Right renal cortex interstitium (tissue), 3 donors: ENCODE measurements at places on chromosomes 11 and 22. TPM values are rescaled to one million over a fixed set of nuclear protein-coding genes. Genes with fewer than 3 reads are reported as not detected.

DNA sequence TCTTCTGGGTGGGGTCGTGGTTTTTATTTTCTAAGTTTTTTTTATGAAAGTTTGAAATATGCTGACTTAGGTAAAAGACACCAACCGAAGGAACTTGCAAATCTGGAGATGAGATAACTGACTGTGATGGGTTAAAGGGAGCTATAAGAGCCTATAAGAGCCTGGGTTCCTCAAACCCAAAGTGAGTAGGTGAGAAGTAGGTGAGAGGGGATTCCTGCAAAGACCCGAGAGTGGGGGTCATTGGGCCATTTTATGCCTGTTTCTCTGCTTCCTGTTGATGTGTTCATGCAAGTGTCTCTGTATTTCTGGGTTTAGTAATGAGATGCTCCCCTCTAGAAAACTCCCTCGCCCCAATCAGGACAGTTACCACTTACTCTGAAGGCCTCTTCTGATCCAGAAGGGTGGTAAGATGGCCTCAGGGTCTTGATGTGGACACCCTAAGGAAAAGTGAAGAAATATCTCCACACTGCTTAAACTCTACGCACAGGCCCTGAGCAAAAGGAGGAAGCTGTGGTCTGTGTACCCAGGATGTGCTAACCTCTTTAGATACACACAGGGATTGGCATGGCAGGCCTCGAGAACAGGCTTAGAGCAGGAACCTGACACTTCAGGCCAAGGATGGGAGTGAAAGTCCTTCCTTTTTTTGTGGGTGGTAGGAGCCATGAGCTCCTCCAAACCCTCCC, 1.8 kb downstream of the FLI1 start:
- DNase-seq, result no peak

DNA sequence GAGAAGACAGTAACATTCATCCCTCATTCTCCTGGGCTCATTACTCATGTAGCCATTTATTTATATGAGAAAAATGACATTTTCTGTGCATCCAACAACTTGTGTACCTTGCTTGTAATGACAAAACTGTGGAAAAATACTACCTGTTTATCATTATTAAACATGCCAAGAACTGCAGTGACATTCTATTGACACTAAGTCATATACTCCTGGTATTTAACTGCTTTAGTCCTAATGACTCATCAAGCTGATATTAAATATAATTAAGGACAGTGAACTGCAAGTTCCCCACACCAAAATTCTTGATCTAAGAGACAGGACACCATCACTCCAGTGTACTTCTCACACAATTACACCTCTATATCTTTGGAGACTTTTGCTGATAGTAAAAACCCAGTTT, 1328.7 kb upstream of the RAG2 start:
- DNase-seq, result no peak

DNA sequence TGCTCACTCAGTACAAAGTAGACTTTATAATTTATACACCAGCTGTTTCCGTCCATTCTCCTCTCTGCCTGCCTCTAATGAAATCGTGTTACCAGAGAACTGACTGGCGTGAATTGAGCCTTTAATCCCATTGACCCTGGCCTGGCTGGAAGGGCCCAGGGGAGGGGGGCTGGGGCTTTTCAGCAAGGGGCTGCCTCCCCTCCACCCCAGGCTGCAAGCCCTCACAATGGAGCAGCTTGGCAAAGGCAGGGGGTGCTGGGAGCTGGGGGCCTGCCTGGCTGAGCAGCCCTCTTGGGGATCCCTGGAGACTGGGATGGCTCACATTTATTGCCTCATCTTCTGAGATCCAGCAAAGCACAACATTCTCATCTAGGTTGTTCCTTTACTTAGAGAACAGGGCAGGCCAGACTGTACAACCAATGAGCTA, 25.8 kb upstream of the LMO1 start:
- no peak for DNase-seq

- no peak for DNase-seq
Measured at GRCh38 chr22:40654522-40655167, 18.1 kb upstream of the MRTFA start.

DNA sequence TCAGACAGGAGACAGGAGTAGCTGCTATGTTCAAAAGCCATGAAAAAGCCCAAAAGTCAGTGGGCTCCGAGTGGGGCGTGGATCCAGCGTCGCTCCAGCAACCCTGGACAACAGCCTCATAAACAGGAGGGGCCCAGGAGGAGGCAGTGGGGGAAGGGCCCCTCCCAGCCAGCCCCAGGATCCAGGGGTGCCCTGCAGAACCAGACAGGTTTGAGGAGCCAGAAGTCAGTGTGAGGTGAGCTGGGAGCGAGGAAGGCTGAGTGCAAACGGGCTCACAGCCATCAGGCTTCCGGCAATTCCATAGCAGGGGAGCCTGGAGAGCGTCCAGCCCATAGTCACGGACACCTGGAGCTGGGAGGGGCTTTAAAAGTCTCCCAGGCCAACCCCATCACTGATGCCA, 217.7 kb downstream of the MN1 start:
- no peak for DNase-seq

The TREH gene
- 1.8 TPM for polyA plus RNA-seq

The BAD gene
- polyA plus RNA-seq, result 33.6 TPM

- DNase-seq, result no peak
Measured at GRCh38 chr11:37442576-37442975, 844.5 kb upstream of the RAG2 start.

DNA sequence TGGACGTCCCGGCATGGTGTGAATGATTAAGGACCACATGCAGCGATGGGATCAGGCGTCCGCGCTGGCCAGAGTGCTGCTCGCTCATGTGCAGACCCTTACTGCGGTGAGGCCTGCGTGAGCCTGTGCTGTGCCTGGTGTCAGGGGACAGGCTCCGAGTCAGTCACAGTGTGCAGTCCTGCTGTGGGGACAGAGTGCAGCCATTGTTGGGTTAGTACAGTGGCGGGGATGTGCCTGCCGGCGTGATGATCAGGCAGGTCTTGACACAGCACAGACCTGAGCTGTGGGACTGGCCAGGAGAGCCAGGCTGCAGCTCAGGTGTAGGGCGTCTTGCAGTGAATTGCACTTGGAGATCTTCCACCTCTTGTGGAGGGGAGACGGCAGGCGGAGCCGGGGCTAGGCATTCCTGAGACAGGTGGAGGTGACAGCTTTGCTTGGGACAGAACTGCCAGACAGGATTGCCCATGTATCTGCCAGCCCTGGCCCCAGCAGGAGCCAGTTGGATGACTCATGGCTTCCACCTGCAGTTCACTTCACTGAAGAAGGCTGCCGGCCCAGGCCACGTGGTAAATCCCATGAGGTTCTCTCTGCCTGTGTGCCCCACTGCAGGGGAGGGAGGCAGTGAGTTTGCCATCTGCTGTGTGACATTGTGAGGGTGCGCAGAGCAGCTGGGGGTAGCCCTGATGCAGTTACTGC, 17.3 kb downstream of the TRMU start:
- DNase-seq, result no peak

- no peak for DNase-seq
Measured at GRCh38 chr11:95547186-95547585, 242.4 kb downstream of the FAM76B start.

- DNase-seq, result no peak
Measured at GRCh38 chr11:44793350-44794090, 66.8 kb downstream of the TSPAN18 start.

DNA sequence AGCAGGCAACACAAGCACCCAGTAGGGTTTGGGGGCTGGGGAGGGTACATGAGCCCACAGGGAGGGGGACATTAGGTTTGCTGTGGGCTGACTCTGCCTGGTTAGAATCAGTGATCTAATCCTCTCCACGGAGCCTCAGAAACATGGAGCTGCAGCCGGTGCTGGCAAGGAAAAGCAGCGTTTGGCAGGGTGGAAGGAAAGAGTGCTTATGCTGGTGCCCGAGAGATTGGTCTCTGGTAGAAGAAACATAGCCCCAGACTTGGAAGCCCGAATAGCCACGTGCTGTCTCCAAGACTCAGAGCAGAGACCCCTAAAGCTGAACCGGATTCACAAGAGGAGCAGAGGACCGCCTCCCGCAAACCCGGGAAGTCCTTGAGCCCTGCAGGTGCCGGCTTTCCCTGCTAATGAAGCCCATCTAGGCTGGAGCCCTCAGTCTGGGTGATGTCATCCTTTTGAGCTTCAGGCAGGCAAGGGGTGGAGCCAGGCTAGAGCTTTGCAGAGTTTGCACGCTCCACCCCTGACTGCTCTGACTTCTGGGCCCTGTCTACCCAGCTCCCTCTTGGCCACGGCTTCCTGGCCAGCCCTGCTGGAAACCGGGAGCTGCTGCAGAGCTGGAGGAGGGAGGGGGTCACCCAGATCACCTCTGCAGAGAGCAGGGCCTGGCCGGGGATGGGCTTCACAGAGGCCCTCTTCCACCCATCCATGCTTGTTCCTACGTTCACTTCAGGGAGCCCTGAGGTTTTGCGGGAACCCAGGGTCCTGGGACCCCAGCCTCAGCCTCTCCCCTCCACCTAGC, 35.0 kb upstream of the JAM3 start:
- DNase-seq, result no peak

GRCh38 chr11:11142430-11142829, 210.6 kb downstream of the CSNK2A3 start:
- no peak for DNase-seq

DNA sequence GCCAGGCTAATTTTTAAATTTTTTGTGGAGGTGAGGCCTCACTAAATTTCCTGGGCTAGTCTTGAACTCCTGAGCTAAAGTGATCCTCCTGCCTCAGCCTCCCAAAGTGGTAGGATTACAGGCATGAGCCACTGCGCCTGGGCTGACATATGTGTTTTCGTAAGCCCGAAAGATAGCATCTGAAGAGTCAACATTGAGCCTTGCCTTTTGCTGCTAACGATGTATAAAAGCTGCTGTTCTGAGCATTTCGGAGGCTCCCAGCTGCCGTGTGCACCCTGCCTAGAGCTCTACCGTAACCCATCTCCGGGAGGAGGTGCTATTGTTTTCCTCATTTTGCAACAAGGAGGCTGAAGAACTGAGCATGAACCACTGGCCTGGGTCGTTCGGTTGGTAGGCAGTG, 18.1 kb upstream of the PPP6R3 start:
- DNase-seq, result no peak

DNA sequence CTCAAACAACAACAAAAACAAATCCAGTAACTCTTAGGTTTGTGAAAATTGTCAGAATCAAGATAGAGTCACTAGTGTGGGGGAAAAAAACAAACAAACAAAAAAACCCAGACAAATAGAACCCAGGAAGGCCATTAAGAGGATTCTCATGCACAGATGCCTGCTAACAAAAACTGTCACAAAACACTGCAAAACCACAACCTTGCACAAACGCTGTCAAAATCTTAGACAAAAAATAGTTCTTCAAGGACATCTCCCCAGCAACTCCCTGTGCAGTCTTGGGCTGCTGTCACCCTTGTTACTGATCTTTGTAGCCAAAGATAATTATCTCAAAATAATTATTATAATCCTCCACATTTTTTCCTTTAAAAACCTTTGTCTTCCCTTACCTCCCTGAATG, 4.6 kb upstream of the ZBED5 start:
- DNase-seq, result no peak

The CHADL gene
- polyA plus RNA-seq, result 2.9 TPM

The MS4A12 gene
- polyA plus RNA-seq, result not detected

GRCh38 chr11:108341654-108342053, 118.8 kb downstream of the ATM start:
- DNase-seq, result no peak

DNA sequence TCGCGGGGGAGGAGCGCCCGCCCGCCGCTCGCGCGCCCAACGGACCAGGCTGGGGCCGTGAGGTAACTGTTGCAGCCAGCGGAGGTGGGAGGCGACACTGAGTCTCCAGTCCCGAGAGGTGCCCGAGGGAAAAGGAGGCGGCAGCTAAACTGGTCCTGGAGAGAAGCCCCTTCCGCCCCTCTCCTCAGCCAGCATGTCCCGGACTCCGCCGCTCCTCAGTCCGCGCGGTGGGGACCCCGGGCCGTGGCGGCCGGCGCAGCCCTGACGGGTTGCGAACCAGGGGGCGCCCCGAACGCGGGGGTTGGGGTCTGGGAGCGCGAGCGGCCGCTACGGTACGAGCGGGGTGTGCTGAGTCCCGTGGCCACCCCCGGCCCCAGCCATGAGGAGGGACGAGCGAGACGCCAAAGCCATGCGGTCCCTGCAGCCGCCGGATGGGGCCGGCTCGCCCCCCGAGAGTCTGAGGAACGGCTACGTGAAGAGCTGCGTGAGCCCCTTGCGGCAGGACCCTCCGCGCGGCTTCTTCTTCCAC, at the start of gene PDE3B:
Gene PDE3B (plus strand): TSS at position 108 of the 529 bp plus-strand sequence. CDS start 272 bp downstream, at position 380.
- no peak for DNase-seq

The FGF19 gene
- polyA plus RNA-seq, result 1.5 TPM

DNA sequence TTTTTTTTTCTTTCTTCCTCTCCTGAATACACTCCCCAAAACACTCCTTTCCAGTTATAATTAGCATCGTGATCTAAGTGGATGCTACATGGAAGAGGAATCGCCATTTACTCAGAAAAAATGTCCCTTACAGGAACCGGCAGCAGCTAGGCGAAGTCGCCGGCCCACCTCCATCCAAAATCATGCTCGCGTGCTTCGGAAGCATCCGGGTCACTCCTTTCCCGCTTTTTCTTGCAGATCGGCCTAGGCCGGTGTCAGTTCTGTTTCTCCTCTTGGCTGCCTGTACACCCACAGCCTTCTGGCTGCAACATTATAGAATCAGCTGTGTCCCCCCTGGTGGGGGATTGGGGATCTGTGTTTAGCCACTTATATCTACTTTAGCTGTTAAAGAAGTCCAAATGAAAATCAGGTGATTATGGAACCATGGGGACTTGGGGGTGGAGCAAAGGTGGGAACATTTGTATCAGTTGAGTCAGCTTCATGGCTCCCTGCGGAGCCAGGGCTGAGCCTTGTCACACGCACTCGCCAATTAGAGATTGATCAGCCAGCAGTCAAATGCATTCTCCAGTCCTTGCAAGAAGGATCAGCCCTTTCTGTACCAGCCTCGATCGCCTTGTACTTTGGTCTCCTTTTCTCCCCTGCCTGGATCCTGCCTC, 36.3 kb downstream of the ASRGL1 start:
- no peak for DNase-seq

GRCh38 chr22:46958191-46958590, 195.7 kb downstream of the TBC1D22A start:
- DNase-seq, result no peak

The MPZL3 gene
- polyA plus RNA-seq, result 4.7 TPM

The MPEG1 gene
- polyA plus RNA-seq, result 9.3 TPM

The RFPL1 gene
- polyA plus RNA-seq, result 1.4 TPM

DNA sequence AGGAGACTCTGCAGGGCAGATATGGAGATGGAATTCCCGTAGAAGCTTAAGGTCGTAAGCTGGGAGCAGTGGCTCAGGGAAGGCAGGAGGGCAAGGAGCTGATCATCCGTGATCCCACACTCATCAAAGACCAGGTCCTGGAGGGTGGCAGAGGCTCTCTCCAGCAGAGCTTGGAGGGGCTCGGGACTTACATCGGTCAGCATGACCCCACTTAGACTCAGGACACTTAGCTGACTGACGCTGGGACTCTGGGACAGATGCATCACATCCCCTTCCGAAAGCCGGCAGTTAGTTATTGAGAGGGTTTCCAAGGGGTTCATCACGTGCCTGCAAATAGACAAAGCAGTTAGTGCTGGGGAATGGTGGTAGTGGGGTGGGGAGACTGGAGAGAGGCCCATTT, 10.7 kb downstream of the PRAME start:
- DNase-seq, result no peak

GRCh38 chr11:62539238-62539925, 7.2 kb downstream of the AHNAK start:
- DNase-seq, result no peak

The SYCE3 gene
- not detected for polyA plus RNA-seq
